Activated T-helper 17 cell treated with anti-CD3 and anti-CD28 coated beads, Interleukin-2, amount 50 U/mL, for 72 hours (primary cell): ENCODE measurements at places on chromosomes 3 and 15.
A peak's percentile ranks its signal among the peaks of the same experiment; 100 is the strongest.

GRCh38 chr15:75167588-75168350, 33.9 kb upstream of the C15orf39 start:
- H3K4me3 ChIP-seq, result no peak overlapping the region
- H3K4me1 ChIP-seq, result peaks cover 11% of the 10 kb centered on the region
- H3K36me3 ChIP-seq, result no peaks in the 10 kb centered on the region
- H3K27ac ChIP-seq, result no peak overlapping the region
- peak; percentile 74 for ATAC-seq
- H3K27me3 ChIP-seq, result peaks cover 5% of the 10 kb centered on the region

DNA sequence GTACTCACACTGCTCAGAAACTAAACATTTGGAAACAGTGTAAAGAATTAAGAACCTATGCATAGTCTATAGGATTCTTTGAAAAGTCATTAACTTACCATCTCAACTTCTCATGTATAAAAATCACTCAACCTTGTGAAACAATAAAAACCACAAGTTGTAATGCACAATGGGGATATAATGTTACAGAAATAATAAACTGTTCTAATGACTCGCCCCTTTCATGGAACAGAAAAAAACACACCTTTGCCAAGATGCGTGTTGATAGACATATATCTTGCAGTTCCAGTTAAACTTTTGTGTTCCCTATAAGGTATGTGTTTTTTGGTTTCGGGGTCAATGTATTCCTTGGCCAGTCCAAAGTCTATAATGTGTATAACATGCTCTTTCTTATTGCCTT, 50.8 kb upstream of the PPIB start:
- no peaks in the 10 kb centered on the region for H3K27me3 ChIP-seq
- H3K27ac ChIP-seq, result no peak overlapping the region
- H3K4me1 ChIP-seq, result no peaks in the 10 kb centered on the region
- ATAC-seq, result no peak

DNA sequence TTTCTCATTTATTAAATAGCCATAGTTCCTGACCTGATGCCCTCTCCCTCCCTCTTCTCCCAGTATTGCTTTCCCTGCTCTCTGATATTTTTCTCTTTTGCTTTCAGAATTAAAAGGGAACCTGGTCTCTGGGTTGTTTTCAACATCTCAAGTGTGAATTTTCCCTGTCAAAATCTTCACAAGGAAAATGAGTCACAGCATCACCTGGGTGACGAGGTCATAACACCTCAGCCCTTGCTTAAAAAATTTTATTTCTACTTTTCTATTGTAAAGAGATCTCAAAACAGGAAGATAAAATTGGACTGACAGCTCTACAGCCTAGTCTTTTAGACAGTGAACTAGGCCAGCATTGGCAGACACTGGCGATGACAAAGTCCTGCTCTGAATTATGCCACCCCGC, 40.1 kb downstream of the GAP43 start:
- H3K27ac ChIP-seq, result no peak overlapping the region
- no peaks in the 10 kb centered on the region for H3K27me3 ChIP-seq
- H3K4me1 ChIP-seq, result peaks cover 6% of the 10 kb centered on the region
- H3K36me3 ChIP-seq, result no peaks in the 10 kb centered on the region

GRCh38 chr15:69493406-69493805, 40.8 kb downstream of the RPLP1 start:
- no peak overlapping the region for H3K4me3 ChIP-seq
- H3K27me3 ChIP-seq, result peaks cover 3% of the 10 kb centered on the region
- no peaks in the 10 kb centered on the region for H3K36me3 ChIP-seq
- no peak for ATAC-seq
- no peak overlapping the region for H3K27ac ChIP-seq
- H3K4me1 ChIP-seq, result no peaks in the 10 kb centered on the region

DNA sequence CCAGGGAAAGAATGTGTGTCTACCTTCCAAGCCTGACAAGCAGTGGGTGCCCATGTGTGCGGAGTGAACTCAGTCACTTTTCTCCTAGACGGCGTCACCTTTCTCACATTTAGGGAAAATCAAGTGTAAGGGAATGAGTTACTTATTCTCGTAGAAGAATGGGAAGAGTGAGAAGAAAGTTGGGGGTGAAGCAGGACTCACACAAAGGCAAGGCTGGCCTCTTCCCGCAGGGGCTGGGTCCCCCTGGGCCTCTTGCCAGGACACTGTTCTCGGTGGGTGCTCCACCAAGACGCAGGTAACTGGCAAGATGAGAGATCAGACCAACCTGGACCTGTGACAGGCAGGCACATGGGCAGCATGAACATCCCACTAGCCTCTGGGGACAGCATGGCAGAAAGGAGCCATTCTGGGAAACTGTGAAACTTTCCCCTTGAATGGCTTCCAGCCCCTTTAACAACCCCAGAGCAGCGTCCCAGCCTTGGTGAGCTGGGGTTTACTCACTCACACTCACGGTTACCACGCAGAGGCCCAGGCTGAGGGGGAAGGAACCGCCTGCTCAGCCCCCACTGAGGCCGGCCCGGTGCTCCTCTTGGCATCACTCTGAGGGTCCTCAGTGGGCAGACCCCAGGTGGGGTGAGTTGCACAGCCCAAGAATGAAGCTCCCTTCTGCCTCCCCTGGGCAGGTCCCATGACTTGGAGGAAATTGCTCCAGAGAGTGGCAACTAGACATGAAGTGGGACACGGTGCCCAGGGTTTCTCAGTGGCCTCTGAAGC, 15.0 kb upstream of the SRP14 start:
- H3K27ac ChIP-seq, result peak overlapping the region; percentile 83
- peak overlapping the region; percentile 48 for H3K4me3 ChIP-seq
- no peaks in the 10 kb centered on the region for H3K27me3 ChIP-seq
- no peaks in the 10 kb centered on the region for H3K36me3 ChIP-seq
- peak; percentile 55 for ATAC-seq
- H3K4me1 ChIP-seq, result peaks cover 34% of the 10 kb centered on the region

DNA sequence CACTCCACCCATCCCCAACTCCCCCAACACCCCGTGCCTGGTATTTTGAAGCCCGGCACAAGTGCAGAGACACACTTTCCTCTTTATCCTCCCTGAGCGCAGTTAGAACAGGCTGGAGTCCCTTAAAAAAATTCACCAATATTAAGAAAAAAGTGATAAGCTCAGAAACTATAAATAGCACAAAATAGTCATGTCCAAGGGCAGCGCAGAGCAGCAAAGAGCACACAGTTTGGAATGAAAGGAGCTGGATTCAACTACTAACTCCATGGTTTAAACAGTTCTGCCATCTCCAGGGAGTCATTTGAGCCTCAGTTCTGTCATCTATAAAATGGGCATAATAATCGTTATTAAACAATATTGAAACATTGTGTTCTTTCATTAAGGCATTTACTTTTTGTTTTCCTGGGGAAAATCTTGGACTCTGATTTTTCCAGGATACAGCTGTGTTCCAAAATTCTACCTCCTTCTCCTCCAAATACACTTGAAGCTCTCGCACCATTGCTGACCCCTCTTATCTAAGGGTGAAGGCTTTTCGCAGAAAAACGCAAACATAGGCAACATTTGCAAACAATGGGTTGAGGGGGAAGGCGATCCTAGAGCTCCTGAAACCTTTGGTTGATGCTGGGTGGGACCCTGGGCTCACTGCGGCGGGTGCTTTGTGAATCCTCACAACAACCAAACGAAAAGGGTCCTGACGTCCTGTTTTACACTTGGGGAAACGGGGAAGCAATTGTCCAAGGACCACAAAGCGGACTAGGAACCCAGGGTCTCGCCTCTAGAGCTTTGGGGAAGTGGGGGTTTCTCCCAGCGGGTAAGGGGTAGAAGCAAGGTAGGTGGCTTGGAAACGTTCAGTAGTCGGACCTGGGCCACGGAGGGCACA, 41.8 kb downstream of the EPHB3 start:
- peaks cover 16% of the 10 kb centered on the region for H3K4me1 ChIP-seq
- H3K27me3 ChIP-seq, result peaks cover 46% of the 10 kb centered on the region
- no peaks in the 10 kb centered on the region for H3K36me3 ChIP-seq
- ATAC-seq, result no peak
- no peak overlapping the region for H3K27ac ChIP-seq
- peak overlapping the region; percentile 35 for H3K4me3 ChIP-seq

DNA sequence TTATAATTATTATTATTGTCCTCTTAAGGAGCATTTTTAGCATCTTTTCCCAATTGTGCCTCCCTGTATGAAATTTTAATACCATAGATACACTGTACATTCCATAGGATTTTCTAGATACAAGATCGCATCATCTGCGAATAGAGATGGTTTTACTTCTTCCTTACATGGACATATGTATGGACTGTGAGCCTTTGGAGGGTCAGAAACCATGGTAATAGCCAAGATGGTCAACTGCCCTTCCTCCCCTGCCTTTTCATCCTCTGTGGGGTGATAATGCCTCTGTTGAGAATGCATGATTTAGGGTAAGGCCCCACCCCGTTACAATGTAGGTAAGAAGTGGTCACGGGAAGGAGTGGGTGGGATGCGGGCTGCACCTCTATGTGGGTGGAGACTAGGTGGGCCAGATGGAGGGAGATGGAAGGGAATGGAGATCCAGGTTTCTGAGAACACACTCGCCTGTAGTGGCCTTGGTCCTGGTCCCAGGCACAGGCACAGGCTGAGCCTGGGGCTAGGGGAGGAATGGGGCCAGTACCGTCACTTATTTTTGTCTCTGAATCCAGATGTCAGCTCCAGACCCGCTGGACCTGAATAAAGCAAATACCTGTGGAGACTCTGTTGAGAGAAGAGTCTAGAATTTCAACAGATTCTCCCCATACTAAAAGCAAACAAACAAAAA, 31.7 kb downstream of the GOLGA6A start:
- H3K27ac ChIP-seq, result peak overlapping the region; percentile 66
- no peaks in the 10 kb centered on the region for H3K27me3 ChIP-seq
- H3K4me1 ChIP-seq, result peaks cover 4% of the 10 kb centered on the region
- H3K4me3 ChIP-seq, result no peak overlapping the region
- no peak for ATAC-seq

GRCh38 chr15:68274201-68274848, 3.2 kb upstream of the FEM1B start:
- H3K27ac ChIP-seq, result no peak overlapping the region
- peaks cover 15% of the 10 kb centered on the region for H3K4me1 ChIP-seq
- H3K27me3 ChIP-seq, result no peaks in the 10 kb centered on the region
- ATAC-seq, result no peak
- H3K36me3 ChIP-seq, result peaks cover 10% of the 10 kb centered on the region

GRCh38 chr3:38578551-38578950, 70.9 kb downstream of the SCN5A start:
- no peak overlapping the region for H3K27ac ChIP-seq
- H3K4me1 ChIP-seq, result no peaks in the 10 kb centered on the region
- ATAC-seq, result no peak
- no peak overlapping the region for H3K4me3 ChIP-seq
- H3K27me3 ChIP-seq, result no peaks in the 10 kb centered on the region

DNA sequence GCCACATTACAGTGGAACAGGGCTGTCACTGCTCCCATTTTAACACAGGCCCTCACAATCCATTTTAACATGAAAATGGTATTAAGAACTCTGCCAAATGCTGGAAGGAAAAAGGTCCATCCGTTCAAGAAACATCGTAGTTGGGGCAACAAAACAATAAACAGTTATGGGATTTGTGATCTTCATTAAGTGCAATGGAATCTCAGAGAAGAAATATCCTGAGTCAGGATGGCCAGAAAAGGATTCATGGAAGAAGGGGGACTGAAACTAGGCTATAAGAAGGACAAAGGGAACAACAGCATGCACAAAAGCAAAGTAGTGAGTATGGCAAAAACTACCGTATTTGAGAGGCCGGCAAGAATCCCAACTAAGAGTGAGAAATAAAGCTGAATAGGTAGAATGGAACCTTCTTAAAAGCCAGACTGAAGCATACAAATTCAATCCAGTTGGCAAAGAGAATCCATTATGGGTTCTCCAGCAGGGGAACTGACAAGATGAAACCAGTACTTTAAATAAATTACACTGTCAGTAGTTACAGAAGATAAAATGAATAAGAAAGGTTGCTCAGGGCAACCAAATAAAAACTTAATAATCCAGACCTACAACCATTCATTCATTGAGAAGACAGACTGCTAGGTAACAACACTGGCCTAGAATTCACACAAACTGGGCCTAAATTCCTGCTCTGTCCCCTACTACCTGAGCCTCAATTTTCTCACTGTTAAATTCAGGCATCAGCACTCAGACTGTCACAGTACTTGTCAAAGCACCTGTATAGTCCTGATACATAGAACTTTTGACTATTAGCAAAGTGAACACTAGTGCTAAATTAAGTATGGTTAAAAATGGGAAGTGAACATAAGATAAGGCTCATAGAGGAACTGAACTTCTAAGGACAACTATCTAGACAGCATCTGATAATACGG, 6.3 kb downstream of the TBL1XR1 start:
- peak overlapping the region; percentile 83 for H3K27ac ChIP-seq
- peaks cover 50% of the 10 kb centered on the region for H3K36me3 ChIP-seq
- no peak for ATAC-seq

DNA sequence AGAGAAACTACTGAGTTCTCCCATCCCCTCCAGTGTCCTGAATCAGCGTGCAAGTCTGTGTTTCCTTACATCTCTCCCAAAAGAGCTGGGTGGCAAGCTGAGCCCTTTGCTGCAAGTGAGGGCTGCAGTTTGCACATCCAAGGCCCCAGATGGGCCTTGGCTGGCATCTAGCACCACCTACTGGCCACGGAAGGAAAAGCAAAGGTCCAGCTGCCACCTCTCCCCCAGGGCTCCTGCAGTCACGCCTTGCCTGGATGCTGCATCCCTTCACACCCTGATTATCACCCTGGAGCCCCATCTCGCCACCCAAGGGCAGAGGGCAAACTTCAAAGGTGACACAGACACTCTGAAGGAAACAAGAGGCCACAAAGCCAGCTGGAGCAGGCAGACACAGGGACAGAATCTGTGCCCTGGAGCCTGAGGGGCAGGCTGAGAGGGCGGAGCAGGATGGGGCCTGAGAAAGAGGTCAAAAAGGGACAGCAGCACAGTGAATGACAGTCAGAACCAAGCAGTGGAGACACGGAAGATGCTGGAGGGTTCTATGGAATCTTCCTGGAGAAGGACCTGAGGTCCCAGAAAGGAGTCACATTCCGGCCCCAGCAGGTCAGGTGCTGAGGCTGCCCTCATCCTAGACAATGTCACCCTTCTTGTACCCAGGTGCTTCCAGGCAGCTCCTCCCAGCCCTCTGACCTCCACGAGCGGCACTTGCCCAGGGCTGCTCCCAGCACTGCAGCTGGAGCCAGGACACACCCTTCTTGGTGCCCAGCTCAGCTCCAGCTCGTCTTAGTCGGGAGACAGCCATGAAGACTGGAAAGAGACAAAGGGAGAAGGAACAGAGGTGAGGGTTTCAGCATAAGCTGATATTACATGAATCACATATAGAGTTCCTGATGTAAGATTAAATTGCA, 18.3 kb upstream of the NTRK3 start:
- H3K4me1 ChIP-seq, result no peaks in the 10 kb centered on the region
- peaks cover 22% of the 10 kb centered on the region for H3K27me3 ChIP-seq
- ATAC-seq, result peak; percentile 74

DNA sequence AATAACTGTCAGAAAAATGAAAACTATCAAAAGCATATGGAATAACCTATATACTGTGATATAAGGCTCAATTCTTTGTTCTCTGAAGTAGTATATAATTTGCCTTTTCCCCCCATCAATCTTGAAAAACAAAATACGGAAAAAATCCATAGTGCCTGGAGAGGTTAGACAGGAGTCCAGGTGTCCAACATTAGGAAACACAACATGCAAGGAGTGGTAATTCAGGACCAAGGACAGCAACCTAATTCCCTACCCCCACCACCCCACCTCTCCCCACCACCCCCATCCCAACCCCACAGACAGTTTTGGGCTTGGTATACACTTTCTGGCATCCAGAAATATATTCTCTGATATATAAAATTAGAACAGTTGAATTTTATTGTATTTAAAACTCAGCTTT, 55.1 kb upstream of the SLC25A26 start:
- no peaks in the 10 kb centered on the region for H3K36me3 ChIP-seq
- no peak overlapping the region for H3K27ac ChIP-seq
- no peaks in the 10 kb centered on the region for H3K4me1 ChIP-seq
- no peak for ATAC-seq
- no peak overlapping the region for H3K4me3 ChIP-seq
